ENCODE measurements at places on chromosomes 13 and 19. TPM values are rescaled to one million over a fixed set of nuclear protein-coding genes. Genes with fewer than 3 reads are reported as not detected.

The LENG9 gene
- polyA plus RNA-seq, result 1.6 TPM

The ZNF536 gene
- 0.22 TPM for polyA plus RNA-seq

The ACER1 gene
- polyA plus RNA-seq, result not detected

The MYBPC2 gene
- not detected for polyA plus RNA-seq

The NCAN gene
- not detected for polyA plus RNA-seq

The XRCC1 gene
- 19.2 TPM for polyA plus RNA-seq

The CYP2S1 gene
- 0.29 TPM for polyA plus RNA-seq

The PSG1 gene
- polyA plus RNA-seq, result not detected

The CEACAM21 gene
- polyA plus RNA-seq, result 0.41 TPM

The CTU1 gene
- 4.1 TPM for polyA plus RNA-seq

The METTL21C gene
- not detected for polyA plus RNA-seq

The ZNF221 gene
- 1.1 TPM for polyA plus RNA-seq

The ZFP14 gene
- 2.2 TPM for polyA plus RNA-seq

- DNase-seq, result no peak
Observed at GRCh38 chr19:33379151-33379829, 5.8 kb downstream of the CEBPG start.

GRCh38 chr13:99314640-99315176 lies 7.5 kb upstream of the GPR183 start:
- no peak for DNase-seq

DNA sequence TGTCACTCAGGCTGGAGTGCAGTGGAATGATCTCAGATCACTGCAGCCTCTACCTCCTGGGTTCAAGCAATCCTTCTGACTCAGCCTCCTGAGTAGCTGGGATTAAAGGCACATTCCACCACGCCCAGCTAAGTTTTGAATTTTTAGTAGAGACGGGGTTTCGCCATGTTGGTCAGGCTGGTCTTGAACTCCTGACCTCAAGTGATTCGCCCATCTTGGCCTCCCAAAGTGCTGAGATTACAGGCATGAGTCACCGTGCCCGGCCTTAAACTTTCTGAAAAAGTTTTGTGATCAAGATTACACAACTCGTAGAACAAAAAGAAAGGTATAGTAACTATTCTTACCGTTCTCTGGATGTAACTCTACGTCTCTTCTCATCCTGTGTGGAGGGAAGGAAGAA lies 21.2 kb downstream of the DNMT1 start:
- no peak for DNase-seq

DNA sequence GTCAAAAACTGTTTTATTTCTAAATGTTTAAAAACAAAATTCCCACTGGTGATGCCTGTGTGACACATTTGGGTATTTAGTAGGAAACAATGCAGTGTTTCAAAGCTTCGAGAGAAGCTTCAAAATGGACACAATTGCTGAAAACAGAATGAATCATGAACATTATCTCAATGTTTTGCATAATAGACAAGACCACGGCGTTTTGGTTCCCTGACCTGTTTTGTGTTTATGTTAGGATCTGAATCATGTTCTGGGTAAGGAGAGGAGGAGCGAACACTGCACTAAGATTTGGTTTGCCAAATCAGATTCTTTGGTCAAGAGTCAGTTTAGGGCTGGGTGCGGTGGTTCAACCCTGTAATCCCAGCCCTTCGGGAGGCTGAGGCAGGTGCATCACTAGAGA lies 42.2 kb downstream of the IFT88 start:
- DNase-seq, result no peak

- DNase-seq, result no peak
Observed at GRCh38 chr13:65854431-65854830, 1375.7 kb downstream of the PCDH9 start.

GRCh38 chr13:33251131-33251661 lies 34.4 kb downstream of the STARD13 start:
- DNase-seq, result peak; percentile 46

- DNase-seq, result no peak
Observed at GRCh38 chr13:74662905-74663304, 528.7 kb upstream of the KLF12 start.

- peak; percentile 78 for DNase-seq
Observed at GRCh38 chr19:44747739-44748425, 626 bp upstream of the BCL3 start.

- no peak for DNase-seq
Observed at GRCh38 chr19:1254081-1254527, 5.7 kb downstream of the MIDN start.

GRCh38 chr19:55468054-55468393 lies 3.5 kb upstream of the C19orf85 start:
- no peak for DNase-seq

GRCh38 chr19:3225677-3226093 lies 1.2 kb downstream of the CELF5 start:
- no peak for DNase-seq

GRCh38 chr19:1307320-1307719 lies 21.6 kb downstream of the EFNA2 start:
- DNase-seq, result no peak

DNA sequence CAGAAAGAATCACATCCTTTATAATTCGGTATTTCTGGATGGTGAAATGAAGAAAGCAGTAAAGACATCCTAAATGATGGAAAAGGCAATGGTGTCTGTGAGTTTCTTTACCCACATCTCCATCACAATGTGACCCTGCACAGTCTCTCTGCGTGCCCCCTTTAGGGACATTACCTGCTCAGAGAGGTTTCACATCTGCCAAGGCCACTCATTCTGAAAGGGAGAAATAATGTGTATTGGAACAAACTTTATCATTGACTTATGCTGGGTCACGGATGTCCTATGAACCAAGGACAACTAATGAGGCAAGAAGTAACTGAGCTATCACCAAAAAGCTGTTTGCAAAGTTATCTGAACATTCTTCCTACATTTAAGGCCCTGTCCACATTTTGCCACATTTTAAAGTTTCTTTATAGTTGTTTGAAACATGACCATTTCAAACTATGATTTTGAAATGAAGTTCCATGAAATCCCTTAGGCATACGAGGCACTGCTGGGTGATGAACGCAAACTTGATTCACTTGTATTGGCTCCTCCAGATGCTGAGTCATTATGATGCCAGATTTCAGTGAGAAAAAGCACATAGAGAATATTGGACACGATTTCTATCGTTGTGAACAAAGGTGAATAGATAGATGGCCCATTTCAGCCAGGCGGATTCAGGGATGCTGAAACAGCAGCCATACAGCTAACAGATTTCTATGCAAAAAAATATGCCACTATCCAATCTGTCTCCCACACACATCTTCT lies 63.5 kb upstream of the HMGB1 start:
- DNase-seq, result no peak

GRCh38 chr19:35756377-35757230 lies at the start of gene HSPB6:
TSS of gene HSPB6 (minus strand) at chr19:35757029. CDS start at chr19:35757008, 21 bp downstream.
- peak; percentile 82 for DNase-seq

GRCh38 chr13:40550130-40550529 lies 116.3 kb downstream of the FOXO1 start:
- no peak for DNase-seq

- no peak for DNase-seq
Observed at GRCh38 chr19:825897-826644, 1.6 kb upstream of the AZU1 start.

DNA sequence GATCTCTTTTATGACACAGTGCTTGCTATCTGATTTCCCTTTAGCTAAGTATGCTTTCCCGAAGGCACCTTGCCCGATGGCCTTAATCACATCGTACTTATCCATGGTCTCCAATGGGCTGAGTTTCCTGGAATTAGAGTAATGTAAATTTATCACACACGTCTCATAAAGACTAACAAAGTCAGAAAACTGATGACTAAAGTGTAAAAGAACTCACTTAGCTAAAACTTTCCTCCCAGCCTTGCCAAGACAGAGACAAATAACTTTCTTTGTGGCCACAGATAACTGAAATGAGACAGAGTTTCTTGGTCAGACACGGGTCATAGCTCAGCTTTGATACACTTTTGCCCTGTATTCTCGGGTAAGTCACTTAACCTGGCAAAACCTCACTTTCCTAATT lies 1.5 kb downstream of the NEK5 start:
- no peak for DNase-seq

- DNase-seq, result no peak
Observed at GRCh38 chr19:33686687-33687480, 65.1 kb downstream of the CHST8 start.

- DNase-seq, result no peak
Observed at GRCh38 chr13:41995946-41996345, 35.0 kb upstream of the VWA8 start.

GRCh38 chr19:15437355-15438123 lies 12.2 kb downstream of the WIZ start:
- no peak for DNase-seq

GRCh38 chr19:41449865-41450178 lies 6.9 kb downstream of the ERICH4 start:
- DNase-seq, result no peak

DNA sequence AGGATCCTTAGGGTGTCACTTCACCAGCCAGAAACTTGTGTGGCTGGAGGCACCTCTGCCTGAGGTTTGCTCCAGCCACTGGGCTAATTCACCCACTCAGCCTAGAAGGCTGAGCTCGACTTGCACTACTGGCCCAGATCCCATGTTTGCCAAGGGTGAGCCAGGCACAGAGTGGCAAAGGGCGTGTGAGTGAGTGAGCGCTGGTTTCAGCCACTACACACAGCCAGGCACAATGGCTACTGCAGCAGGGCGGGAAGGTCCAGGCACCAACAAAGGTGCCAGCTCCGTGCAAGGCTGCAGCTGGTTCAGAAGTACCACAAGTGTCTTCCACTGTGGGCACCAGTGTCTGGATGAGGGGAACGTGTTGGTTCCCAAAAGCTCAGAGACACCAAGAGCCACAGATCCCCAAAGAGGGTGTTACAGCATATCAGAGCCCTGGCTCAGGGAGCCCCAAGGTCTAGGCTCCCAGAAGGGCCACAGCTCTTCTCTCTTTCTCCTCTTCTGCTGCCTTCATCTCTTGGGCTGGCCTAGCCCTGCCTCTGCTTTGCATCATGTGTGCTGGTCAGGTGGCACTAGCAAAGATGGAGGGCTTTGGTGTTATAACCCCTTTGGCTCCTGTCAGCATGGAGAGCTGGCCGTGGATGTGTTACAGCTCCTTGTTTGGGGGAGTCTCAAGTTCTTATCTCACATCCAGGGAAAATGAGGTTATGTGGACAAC lies 736.3 kb upstream of the KLHL1 start:
- DNase-seq, result no peak

DNA sequence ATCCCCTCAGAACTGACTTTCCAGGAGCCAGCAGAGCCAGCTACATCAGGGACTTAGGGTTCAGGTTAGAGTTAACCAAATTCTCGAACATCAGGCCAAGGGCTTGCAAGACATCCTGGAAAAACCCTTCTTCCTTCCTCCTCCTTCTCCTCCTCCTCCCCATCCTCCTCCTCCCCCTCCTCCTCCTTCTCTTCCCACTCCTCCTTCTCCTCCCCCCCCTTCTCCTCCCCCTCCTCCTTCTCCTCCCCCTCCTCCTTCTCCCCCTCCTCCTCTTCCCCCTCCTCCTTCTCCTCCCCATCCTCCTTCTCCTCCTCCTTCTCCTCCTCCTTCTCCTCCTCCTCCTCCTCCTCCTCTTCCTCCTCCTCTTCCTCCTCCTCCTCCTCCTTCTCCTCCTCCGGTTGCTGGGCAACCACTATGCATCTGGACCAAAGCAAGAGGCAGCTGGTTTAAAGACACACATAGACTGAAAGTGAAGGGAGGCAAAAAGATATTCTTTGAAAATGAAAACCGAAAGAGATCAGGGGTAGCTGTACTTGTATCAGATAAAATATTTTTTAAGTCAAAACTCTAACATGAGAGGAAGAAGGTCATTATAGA lies 5.9 kb upstream of the CCL25 start:
- DNase-seq, result no peak

GRCh38 chr13:19169496-19169895 lies 12.1 kb downstream of the TUBA3C start:
- no peak for DNase-seq

DNA sequence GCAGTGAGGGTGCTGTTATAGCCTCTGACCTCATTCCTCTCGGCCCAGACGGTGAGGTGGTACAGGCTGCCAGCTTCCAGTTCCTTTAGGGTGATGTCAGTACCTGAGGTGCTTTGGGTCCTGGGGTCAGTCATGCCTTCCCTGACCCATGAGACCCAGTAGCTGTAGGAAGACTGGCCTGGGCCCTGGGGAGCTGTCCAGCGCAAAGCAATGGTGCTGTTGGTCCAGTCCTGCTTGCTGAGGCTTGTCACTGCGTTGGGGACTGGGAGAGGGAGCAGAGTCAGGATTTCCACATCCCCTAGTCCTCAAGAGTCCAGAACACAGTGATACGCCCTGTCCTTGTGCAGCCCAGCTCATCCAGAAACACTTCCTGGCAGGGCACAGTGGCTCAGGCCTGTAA lies 10.7 kb downstream of the PTPRH start:
- DNase-seq, result no peak

DNA sequence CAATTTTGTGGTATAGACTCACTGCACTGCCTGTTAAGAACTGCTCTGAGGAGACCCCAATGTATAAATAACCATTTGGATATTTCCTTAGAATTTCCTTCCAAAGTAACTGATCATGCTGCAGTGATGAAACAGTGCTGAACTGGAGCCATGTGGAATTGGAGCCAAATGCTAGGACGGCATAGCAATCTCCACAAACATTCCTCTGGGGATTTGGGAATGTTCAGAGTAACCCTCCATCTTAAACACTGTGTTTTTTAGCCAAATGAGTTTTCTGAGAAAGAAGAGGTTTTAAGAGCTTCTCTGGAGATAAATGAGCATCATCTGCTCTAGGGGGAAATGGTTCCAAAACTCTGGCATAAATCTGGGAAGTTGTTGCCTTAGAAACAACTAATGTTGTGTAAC lies 98.2 kb downstream of the OLFM4 start:
- DNase-seq, result no peak

Data from heart right ventricle (tissue), 16 donors.